T-helper 1 cell treated with Interleukin-12 subunit alpha and Interleukin-12 subunit beta and Interleukin-4 antibody, amounts not matched to agents 30 ng/mL and 1 ng/mL, for 36 hours (primary cell): ENCODE measurements at places on chromosomes 1 and 21. TPM values are rescaled to one million over a fixed set of nuclear protein-coding genes. Genes with fewer than 3 reads are reported as not detected.

TAS1R1 gene
- not detected in 2 replicates for total RNA-seq

TFF3 gene
- not detected in 2 replicates for total RNA-seq

GOLT1A gene
- total RNA-seq, result not detected in 2 replicates

SGIP1 gene
- total RNA-seq, result not detected in 2 replicates

OPTC gene
- total RNA-seq, result not detected in 2 replicates

RPE65 gene
- not detected in 2 replicates for total RNA-seq

ESRRG gene
- total RNA-seq, result not detected in 2 replicates

KHDRBS1 gene
- 154 and 158 TPM in 2 replicates for total RNA-seq

KIAA0040 gene
- 88.7 and 99.0 TPM in 2 replicates for total RNA-seq

C1orf74 gene
- 1.6 and 2.0 TPM in 2 replicates for total RNA-seq
